ENCODE measurements at places on chromosomes 3 and 15.

GRCh38 chr3:55501905-55502304, 14.8 kb upstream of the WNT5A start:
- DNase-seq: no peak

GRCh38 chr3:145767909-145768308, 393.1 kb downstream of the PLOD2 start:
- DNase-seq: no peak

DNA sequence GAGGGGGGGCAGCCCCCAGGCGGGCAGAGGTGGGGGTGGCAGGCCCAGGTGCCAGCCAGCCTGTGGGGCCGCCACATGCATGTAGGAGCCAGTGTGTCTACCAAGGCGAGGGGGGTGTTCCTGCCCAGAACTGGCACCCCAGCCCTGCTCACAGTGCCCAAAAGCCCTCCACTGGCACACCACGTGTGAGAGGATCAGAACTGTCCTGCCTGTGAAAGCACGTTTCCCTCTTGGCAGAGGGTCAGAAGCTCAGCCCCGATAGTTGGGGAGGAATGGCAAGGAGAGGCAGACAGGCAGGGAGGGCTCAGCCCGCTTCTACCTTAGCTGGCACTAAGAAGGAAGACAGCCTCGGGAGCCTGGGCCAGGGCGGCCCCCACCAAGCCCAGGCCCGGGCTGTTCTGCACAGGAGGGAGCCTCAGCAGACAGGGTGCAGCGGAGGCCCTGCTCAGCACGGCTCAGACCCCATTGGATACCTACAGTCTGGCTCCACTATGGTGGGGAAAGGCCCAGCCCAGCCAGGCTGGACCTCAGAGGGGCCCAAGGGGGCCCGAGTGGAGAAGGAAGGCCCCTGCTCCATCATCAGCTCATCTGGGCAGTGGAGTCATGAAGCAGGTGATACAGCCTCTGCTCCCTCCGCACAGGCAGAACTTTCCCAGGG, 84.8 kb upstream of the LINGO1 start:
- no peak for DNase-seq

DNA sequence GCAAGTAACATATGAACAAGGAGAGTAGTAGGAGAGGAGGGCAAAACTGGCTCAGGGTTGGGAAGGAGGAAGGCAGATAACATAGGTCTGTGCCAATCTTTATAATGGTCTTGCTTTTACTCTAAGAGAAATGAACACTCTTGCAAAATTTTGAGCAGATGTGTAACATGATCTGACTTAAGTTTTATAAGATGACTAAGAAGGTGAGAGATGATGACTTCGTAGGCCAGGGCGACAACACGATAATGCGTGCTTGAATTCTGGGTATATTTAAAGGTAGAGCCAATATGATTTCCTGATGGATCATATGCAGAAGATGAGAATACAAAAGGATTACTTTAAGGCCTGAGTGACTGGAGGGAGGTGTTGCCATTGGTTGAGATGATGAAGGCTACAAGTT, 265.4 kb upstream of the KCNMB2 start:
- DNase-seq: no peak

GRCh38 chr3:125103406-125103805, 47.6 kb upstream of the HEG1 start:
- DNase-seq: no peak

GRCh38 chr3:139197251-139197650, 146.6 kb upstream of the MRPS22 start:
- no peak for DNase-seq

DNA sequence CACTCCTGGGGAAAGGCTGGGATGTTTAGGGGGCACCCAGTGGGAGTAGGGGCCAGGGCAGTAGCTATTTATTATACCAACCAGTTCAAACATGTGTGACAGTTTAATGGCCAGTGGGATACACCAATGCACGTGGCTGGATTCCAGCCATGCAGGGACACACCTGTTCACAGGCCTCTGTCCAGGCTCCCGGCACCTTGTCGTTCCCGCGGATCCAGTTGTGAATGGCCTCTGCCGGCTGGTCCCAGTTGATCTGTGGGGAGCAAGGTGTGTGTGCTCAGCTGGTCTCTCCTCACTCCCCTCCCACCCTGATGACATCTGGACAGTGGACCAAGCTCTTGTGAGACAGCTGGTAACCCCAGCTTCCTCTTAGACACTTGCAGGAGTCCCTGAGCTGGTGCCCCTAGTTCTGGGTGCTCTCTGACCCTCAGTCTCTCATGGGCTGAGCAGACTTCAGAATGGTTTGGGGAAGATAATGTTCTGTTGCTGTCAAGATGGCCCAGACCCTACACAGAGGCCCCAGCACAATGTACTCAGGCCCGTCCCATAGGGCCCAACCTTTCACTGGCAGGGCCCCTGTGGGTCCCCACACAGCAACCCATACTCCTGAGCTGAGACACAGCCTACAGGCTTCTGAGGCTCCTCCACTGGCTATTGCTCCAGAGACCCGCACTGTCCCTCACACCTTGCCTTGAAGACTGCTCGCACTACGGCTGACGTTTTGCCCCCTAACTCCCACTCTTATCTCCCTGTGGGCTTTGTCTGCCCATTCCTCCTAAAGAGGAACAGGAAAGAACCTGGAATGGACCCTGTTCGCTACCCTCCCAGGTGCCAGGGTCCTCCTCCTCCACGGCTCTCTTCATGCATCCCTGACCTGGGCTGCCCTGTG, 25.8 kb downstream of the ALDH1L1 start:
- no peak for DNase-seq

- DNase-seq: no peak
These were observed 114.4 kb downstream of the TPRA1 start for GRCh38 chr3:127475975-127476705.

DNA sequence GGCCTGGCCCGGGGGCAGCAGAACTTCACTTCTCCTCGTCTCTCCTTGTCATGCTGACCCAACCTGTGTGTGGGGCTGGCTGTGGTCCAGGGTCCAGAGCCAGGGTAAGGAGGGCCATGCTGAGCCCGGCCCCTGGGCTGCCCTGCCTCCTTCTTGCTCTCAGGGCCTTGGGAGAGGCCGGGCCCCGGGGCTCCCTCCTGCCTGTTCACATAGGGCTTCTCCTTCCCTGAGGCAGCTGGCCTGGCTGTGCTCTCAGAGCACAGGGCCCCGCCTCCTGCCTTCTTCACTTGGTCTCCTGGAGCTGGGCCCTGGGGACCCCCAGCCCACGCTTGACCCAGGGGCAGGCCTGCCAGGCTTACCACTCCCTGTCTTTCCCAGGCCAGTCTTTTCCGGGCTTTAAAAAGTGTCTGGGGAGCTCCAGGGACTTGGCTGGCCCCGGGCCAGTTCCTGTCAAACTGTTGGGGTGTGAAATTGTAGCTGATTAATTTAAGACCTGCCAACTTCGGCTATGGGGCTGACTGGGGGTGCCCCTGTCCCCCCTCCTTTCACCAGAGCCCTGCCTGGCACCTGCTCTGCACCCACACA, 11.8 kb downstream of the PLXNA1 start:
- no peak for DNase-seq

- DNase-seq: no peak
These were observed 679.2 kb downstream of the NTRK3 start for GRCh38 chr15:87577336-87577735.

DNA sequence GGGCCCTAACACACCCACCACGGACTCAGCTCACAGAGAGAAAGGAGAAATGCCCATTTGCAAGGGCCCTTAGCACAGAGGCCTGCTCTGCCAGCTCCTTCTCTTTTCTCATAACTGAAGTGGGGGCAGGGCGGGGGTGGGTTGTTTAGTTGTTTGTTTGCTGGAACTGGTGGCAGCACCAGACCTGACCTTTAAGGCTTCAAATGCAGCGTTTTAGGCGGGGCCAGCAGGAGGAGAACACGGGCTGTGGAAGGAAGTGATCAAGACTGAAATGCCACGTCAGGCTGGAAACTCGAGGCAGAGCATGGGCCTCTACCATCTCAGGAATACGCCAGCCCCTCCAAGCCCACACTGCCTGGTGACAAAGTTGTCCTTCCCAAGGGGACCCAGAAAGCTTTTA, 9.3 kb downstream of the CACNA2D2 start:
- no peak for DNase-seq

DNA sequence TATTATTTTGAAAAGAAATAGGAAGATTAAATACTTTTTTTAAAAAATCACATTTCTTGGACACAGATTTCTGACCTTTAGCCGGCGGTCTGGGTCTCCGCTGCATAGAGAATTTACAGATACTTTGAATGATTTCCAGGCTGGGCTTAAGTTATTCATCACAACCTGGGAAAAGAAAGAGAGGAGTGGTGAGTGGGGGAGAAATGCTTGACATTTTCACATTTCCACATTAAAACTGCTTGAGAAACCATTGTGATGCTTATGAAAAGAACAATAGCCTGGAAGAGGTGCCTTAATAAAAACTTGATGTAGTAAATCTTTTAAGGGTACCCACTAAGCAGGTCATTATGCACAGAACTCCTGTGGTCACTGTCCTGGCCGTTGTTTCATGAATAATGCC, 166.8 kb upstream of the MRPL3 start:
- DNase-seq: no peak

DNA sequence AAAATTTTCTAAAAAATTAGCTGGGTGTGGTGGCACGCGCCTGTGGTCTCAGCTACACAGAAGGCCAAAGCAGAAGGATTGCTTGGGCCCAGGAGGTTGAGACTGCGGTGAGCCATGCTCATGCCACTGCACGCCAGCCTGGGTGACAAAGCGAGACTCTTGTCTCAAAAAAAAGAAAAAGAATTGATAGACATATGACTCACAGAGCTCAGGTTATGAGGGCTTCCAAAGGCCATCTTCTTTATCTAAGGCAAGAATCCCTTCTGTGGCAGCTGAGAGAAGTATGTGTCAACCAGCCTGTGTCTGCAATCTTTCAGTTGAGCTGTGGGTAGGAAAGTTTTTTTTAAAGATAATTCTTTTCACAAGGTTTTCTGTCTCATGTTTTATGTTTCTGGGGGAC, 53.9 kb downstream of the MRPS25 start:
- DNase-seq: no peak

DNA sequence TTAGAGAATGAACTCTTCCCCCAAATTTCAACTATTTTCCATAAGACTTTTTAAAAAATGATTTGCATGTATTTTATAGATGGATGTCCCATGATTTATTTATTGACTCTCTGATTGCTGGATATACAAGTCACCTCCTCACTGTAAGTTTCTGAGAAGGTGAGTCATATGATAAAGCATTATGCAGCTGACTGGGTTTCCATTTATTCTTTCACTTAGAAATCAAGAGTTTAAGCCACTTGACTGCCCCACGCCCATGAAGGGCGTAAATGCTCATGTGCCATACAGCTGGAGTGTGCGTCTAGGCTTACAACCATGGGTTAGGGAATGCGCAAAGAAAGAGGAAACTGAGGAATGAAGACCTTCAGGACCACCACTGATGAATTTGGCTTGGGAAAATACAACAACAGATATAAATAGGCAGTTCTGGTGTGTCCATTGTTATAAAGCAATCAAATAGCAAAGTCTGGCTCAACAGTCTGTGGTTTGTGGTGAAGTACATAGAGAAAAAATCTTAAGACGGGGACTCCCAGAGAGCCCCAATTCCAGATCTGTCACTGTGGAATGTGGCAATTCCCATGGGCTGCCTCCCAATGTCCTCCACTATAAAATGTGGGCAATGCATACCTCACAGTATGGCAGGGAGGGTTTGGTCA, 20.3 kb downstream of the SLCO2A1 start:
- DNase-seq: peak; percentile 66

GRCh38 chr3:101942356-101942755, 93.0 kb downstream of the NFKBIZ start:
- no peak for DNase-seq

DNA sequence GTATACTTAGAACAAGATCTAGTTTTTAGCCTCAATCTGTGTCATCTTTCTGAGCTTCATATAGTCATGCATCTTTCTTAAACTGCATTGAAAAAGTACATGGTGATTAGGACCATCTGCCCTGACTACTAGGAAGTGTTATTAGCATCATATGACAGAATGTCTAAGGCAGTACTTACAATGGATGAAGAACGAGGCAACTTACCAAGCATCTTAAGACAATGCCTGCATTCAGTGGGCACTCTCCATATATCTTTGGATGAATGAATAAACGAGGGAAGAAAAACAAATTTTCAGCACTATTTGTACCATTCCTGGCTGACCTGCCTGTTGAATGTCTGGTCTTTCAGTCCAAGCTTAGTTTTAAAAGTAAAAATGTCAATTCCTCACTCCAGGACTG, 185.4 kb upstream of the EPHA3 start:
- DNase-seq: no peak

DNA sequence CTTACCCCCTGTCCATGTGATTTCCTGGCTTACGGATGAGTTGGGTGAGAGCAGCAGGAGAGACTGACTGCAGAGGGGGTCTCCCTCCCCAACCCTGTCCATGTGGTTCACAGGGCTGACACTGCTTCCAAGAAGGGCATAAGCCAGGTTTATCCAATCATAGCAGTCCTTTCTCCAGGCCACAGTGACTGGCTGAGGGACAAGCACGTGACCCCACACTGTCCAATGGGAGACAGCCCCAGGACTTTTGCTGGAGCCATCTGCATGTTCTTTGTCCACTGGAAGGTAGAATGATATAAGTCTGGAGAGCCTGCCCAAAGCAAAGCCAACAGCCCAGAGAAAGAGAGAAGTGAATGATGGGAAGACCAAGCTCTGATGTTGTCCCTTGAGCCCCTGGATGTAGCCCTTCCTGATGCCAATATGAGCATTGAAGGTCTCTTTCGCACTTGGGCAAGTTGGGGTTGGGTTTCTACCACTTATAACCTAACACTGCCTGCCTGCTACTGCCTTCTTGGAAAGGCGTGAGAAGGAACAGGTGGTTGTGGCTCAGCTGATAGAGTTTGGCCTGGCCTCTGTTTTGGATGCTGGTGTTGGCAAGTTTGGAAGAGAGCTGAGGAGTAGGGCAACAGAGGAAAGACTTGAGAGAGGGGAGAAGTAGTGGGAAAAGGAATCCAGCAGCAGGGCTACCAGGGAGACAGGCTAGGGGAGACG, 41.3 kb upstream of the GRIP2 start:
- DNase-seq: no peak

DNA sequence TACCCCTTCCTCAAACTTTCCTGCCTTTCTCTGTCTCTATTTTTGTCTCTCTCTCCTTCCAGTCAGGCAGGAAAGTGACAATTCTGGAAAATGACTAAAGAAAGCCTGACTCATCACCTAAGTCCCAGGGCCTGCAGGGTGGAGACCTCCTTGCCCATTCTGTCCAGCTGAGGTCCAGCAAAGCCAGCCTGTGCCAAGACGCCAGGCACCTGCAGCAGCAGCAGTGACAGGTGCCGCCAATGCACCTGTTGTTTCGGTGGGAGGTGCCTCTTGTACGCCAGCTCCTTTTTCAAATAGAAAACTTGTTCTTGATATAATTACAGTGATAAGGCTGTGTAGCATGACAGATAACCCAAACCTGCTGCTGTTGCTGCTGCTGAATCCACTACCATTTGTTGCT, 501.3 kb downstream of the NTRK3 start:
- no peak for DNase-seq

GRCh38 chr15:77819048-77819850, 186.5 kb upstream of the LINGO1 start:
- DNase-seq: no peak

GRCh38 chr3:110814170-110815007, 257.2 kb upstream of the NECTIN3 start:
- DNase-seq: peak; percentile 94

DNA sequence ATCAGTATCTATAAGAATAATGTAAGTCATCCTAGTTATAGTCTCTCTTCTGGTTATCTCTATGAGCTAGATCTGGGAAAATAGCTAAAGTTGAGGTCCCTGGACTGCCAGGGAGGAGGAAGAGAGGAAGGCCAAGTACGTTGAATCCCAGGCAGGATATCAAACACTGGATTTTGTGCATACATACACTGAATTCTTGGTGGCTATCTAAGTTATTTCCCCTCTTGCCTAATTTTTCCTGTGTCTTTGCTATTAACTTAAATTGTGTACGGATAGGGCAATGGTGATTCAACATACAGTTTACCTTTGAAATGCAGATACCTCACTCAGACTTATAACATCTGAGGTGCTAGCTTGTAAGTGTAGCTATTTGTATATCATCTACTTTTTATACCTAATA, 27.2 kb downstream of the FBXO22 start:
- DNase-seq: no peak
